ENCODE measurements at places on chromosomes 7 and 10.

GRCh38 chr10:32790483-32790882 is 167.5 kb downstream of the ITGB1 start:
- no peaks in the 10 kb centered on the region for H3K36me3 ChIP-seq
- DNase-seq: peak; percentile 60
- H3K4me1 ChIP-seq: 0 out of 2 replicates have a peak, but pooled peaks cover 2% of the 10 kb centered on the region
- H3K27me3 ChIP-seq: no peaks in the 10 kb centered on the region

GRCh38 chr10:73379064-73379748 is 20.5 kb upstream of the CFAP70 start:
- DNase-seq: no peak
- H3K4me3 ChIP-seq: no peak overlapping the region
- H3K36me3 ChIP-seq: peaks cover 30% of the 10 kb centered on the region
- H3K27me3 ChIP-seq: no peaks in the 10 kb centered on the region
- no peaks in the 10 kb centered on the region for H3K4me1 ChIP-seq

GRCh38 chr10:19638896-19639233 is 177.4 kb upstream of the PLXDC2 start:
- H3K4me1 ChIP-seq: peaks cover 7% of the 10 kb centered on the region
- no peaks in the 10 kb centered on the region for H3K36me3 ChIP-seq
- H3K4me3 ChIP-seq: peak overlapping the region; percentile 32
- peak overlapping the region; percentile 73 for H3K27ac ChIP-seq
- no peak for DNase-seq

- no peaks in the 10 kb centered on the region for H3K4me1 ChIP-seq
- peaks cover 13% of the 10 kb centered on the region for H3K27me3 ChIP-seq
- no peaks in the 10 kb centered on the region for H3K36me3 ChIP-seq
- no peak overlapping the region for H3K4me3 ChIP-seq
- no peak overlapping the region for H3K27ac ChIP-seq
Observed at GRCh38 chr7:149819141-149819960, 18.8 kb upstream of the ZNF862 start.

DNA sequence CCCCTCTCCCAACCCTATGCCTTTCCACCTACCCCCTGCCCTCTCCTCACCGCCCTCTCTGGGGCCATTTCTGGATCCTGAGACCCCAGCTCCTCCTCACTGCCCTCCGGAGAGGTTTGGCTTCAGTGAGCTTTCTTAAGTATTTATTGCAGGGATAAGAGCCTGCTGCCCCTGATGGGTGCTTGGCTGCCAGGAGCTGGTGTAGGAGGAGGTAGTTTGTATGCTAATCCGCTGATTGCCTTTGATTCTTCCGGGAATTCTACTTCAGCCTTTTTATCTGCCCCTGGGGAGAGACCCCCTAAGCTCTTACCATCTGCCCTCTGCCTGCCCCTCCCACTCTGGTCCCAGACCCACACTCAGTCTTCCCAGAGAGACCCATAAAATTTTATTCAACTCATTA is 263.5 kb upstream of the PODXL start:
- H3K36me3 ChIP-seq: no peaks in the 10 kb centered on the region
- no peak for DNase-seq
- H3K4me3 ChIP-seq: no peak overlapping the region
- H3K4me1 ChIP-seq: no peaks in the 10 kb centered on the region
- no peak overlapping the region for H3K27ac ChIP-seq

GRCh38 chr7:21426286-21427181 is 1.3 kb upstream of the SP4 start:
- no peak for DNase-seq
- H3K27me3 ChIP-seq: no peaks in the 10 kb centered on the region
- no peaks in the 10 kb centered on the region for H3K36me3 ChIP-seq
- H3K4me1 ChIP-seq: peaks cover 4% of the 10 kb centered on the region

DNA sequence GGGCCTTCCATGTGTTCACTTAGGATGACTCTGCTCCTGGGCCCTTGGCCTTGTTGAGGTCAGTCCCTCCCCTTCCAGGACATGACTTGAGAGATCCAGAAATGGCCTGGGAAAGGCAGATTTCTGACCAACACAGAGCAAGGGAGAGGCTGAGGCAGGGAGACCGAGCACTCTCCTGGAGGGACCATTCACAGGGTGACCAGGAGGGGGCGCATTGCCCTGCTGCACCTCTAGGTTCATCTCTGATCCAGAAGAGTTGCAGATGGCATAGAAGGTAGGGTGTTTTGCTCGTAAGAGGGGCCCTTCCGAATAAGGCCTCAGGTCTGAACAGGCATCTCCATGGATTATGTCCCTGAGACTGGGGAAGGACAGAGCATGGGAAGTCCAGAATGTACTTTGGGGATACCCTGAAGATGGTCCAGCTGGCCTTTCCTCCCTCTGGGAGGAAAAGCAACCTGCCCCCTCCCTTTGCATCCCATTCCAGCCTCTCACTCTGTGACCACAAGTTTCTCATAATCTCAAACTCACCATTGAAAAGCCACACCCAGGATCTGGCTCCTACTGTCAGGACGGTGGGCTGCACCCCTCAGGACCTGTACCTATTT is 6.6 kb downstream of the DMBT1 start:
- no peaks in the 10 kb centered on the region for H3K4me1 ChIP-seq
- no peak overlapping the region for H3K4me3 ChIP-seq
- no peak for DNase-seq
- H3K27ac ChIP-seq: no peak overlapping the region
- no peaks in the 10 kb centered on the region for H3K36me3 ChIP-seq

DNA sequence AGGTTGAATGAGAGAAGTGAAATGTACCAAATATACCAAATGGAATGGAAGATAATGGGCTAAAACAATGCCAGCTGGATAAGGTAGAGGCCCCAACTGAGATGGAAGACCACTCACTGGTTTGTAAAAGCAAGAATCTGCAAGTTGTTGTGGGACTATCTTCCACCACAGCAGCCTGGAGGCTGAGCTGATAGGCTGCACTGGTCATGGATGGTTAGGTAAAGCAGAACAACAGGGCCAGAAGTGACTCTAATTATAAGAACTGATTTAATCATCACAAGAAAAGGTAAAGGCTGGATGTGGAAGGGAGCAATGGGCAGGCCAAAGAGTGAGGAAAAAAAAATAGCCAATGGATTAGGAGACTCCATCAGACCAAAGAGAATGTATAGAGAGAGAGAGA is 11.8 kb downstream of the TFEC start:
- no peaks in the 10 kb centered on the region for H3K4me1 ChIP-seq
- no peak overlapping the region for H3K4me3 ChIP-seq
- no peaks in the 10 kb centered on the region for H3K36me3 ChIP-seq

DNA sequence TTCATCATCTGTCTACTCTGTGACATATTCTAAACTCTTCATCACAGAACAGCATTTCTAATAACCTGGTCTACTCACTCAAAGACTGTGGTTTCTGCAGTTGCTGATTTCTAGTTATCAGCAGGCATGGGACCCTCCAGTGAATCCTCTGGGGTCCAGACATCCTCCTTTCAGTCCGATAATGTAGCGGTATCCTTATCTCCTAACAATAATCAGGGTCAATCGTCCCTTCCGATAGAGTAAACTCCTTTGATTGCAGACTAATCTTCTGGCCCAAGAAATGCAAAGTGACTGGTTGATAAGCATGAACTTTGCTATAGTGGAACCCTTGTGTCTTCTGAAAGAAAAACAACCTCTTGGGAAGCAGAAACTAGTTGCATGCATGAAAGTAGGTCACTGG is 1209.8 kb upstream of the CELF2 start:
- H3K27ac ChIP-seq: no peak overlapping the region
- DNase-seq: no peak

GRCh38 chr7:12401538-12402364 is 1.9 kb downstream of the VWDE start:
- H3K4me1 ChIP-seq: no peaks in the 10 kb centered on the region
- H3K36me3 ChIP-seq: no peaks in the 10 kb centered on the region
- H3K27ac ChIP-seq: no peak overlapping the region

Data from IMR-90 (cell line).